Stimulated activated CD4-positive, alpha-beta T cell treated with anti-CD3 and anti-CD28 coated beads, Interleukin-4, amount 100 ng/mL, for 24 hours (primary cell): ENCODE measurements at places on chromosomes 5 and 9.
A peak's percentile ranks its signal among the peaks of the same experiment; 100 is the strongest.

DNA sequence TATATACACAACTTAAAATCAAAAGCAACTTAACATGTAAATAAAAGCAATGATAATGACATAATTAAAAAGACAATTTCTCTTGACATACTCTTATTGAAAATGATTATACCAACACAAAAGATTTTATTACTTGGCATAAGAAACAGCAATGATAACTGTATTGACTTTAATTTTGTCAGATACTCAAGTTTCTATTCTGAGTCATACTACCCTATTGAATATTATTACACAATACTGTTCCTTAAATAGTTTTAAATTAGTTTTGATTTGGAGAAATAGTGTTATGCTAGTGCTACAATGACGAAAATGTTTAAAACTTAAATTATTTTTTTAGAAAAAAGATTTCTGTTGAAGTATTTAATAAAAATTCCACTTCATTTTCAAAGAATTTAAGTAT, 1319.3 kb upstream of the C9orf72 start:
- no peak for DNase-seq

- DNase-seq: no peak
Measured at GRCh38 chr9:90979639-90980038, 178.0 kb downstream of the SYK start.

DNA sequence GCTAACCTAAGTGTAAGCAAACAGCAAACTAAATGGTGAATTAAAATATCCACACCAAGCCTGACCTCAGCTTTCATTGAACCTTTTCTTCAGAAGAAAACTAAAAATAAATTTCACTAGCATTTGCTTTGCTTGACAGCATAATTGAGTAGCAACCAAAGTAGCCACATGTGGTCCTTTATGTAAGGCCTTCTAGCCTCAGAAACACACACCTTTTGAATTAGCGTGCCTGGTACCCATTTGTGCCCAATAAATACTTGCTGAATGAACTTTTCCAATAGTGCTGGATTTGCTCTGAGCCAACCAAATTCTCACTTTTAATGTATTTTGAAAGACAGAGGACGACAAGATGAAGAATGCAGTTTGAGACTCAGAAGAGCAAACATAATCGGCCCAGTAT, 2.1 kb upstream of the NIPBL start:
- no peak for DNase-seq

DNA sequence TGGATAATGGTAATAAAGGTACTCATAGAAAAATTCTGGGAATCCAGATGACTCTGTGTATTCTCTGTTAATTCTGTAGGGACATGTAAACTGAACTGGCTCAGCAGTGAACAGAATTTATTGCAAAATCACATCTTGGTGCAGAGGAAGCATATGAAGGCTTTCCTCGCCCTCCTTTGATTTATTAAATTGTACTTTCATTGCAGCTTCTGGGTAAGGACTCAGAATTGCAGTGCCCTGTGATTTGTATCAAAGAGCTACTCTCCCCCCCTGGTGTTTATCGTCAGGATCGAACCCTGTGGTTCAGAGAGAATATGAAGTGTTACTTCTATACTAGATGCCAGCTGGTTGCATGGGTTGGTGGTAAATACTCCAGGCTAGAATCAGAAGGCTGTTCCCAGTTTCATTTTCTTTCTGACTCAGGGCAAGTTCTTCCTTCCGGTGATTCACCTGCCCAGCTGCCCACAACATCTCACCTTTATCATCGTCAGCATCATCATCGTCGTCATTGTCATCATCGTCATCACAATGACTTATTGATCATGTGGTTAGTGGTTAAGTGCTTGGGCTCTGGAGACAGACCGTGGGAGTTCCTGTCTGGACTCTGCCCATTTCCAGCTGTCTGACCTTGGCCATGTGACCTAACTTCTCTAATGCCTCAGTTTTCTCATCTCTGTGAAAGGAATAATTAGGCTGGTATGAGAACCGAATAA, 238.8 kb downstream of the ARHGAP26 start:
- DNase-seq: peak; percentile 85

DNA sequence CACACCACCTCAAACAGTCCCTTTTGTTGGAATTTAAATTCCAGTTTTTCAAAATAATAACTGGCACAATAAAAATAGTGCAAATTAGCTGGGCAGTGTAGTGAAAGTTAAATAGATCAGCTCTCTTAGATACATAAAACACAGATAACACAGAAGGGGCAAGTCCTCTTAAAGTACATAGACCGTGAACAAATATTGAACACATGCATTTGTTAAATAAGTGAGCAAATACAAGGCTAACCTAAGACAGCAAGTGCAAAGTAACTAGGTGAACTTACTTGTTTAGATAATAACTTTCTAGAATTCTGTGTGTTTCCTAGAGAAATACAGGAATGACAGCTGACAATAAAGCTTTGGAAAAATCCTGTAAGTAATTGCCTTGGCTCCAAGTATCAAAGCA, 280.1 kb downstream of the DOCK8 start:
- DNase-seq: no peak

DNA sequence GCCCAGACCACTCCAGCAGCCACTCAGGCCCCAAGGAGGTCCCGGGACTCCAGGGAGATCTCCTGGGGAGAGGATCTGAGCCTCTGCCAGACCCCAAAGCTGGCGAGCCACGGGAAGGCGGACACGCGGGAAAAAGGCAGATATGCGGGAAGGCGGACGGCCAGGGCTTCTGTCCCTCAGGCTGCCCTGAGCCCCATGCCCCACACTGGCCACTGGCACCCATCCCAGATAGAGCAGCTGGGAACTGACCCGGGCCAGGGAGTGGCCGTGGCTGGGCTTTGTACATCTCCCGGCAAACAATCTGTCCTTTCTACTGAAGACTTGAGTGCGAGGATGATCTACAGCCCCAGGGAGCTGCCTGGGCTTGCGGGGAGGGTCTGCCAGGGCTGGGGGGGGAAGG, 21.1 kb upstream of the NOTCH1 start:
- DNase-seq: no peak

- DNase-seq: no peak
Measured at GRCh38 chr9:105887679-105888078, 193.3 kb downstream of the TMEM38B start.

GRCh38 chr5:6557807-6558575, 74.9 kb downstream of the NSUN2 start:
- no peak for DNase-seq

- DNase-seq: no peak
Measured at GRCh38 chr5:41270423-41271251, 57.3 kb upstream of the C6 start.

- DNase-seq: no peak
Measured at GRCh38 chr9:79255651-79256260, 316.0 kb upstream of the TLE4 start.

- no peak for DNase-seq
Measured at GRCh38 chr9:127084076-127085039, 38.1 kb downstream of the ANGPTL2 start.

DNA sequence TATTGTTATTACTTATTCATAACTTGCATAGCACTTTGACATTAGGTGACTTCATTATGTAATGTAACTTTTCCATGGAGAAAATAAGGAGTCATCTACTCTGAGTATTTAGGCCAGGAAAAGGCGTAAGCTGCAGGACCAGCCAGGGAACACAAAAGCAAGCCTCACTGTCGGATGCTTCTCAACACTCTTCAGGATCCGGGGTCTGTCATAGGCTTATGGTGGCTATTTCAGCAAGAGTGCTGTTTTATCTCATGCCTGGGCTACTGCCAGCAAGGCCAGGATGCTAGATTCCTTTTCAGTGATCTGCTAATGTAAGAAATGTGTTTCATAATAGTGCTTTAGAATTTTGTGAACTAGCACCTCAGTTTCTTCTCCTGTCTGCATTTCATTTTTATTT, 162.4 kb downstream of the CHSY3 start:
- no peak for DNase-seq

DNA sequence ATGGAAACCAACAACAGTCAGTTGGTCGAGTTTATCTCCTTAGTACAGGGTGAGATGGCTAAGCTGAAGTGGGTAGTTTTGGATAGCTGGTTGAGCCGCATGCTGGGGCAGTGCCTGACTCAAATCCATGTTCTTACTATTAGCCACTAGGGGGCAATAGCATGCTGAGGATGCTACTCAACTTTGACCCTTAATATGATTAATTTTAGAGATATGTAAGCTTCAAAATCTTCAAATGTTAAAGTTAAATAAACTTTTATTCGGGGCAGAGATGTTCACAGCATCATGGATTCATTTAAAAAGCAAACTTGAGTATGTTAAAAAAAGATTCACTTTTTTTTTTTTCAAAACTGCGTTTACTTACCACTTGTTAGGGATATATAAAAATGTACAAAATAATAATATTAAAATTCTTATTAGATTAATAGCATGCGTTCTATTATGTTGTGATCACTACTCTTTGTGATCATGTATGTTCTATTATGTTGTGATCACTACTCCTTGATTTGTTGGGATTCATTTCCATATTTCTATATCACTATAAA, 57.0 kb downstream of the C9orf153 start:
- DNase-seq: peak; percentile 29

GRCh38 chr9:87336407-87336806, 161.3 kb upstream of the DAPK1 start:
- DNase-seq: no peak

DNA sequence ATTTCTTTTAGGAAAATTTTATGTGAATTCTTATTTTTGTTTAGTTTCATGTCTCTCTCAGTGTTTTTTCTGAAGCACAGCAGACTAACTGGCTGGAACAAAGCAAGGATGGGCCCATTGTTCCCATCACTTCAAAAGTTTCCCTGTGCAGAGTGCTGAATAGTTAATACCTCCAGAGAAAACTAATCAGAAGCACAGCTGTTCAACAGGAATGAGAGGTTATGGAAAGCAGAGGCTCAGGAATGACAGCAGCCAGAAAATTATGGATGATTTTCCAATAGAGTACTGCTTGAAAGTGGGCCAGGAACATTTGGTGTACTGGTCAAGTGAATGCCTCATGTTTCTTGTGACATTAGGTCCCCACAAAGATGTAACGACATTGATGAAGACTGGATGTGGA, 173.0 kb upstream of the TARS1 start:
- no peak for DNase-seq

- peak; percentile 2 for DNase-seq
Measured at GRCh38 chr5:135317286-135317685, 81.7 kb downstream of the MACROH2A1 start.

DNA sequence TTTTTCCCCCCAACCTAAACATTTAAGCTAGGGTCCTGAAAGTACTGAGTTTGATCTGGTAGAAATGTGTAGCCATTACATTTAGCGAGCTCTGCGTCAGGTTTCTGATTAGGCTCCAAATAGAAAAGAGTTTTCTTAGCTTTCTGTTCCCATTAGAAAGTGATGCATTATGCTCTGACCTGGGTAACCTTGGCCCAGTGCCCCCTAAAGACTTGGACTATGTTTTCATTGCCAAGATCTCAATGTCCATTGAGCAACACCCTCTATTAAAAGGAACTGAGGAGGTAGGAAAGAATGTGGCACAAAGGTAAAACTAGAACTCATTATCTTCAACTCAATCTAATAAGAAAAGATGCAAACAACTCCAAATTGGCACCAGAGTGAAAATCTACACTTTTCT, 358.9 kb upstream of the PCSK5 start:
- no peak for DNase-seq

DNA sequence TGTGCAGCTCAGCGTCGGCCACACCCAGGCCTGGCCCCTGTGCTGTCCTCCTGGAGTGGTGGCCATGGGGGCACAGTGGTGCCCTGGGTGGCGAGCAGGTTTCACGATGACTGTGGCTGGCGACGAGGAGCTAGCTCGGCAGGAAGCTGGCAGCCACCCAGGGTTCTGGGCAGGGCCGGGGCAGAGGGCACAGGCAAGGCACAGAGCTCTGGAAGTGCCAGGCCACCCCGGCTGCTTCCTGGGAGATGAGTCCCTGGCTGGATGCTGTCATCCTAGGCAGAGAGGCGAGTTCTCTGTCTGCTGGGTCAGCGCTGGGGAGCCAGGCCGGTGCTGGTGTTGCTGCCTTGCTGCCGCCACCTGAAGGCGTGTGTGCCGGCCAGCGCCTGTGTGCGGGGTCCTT, 51.7 kb downstream of the RXRA start:
- no peak for DNase-seq

DNA sequence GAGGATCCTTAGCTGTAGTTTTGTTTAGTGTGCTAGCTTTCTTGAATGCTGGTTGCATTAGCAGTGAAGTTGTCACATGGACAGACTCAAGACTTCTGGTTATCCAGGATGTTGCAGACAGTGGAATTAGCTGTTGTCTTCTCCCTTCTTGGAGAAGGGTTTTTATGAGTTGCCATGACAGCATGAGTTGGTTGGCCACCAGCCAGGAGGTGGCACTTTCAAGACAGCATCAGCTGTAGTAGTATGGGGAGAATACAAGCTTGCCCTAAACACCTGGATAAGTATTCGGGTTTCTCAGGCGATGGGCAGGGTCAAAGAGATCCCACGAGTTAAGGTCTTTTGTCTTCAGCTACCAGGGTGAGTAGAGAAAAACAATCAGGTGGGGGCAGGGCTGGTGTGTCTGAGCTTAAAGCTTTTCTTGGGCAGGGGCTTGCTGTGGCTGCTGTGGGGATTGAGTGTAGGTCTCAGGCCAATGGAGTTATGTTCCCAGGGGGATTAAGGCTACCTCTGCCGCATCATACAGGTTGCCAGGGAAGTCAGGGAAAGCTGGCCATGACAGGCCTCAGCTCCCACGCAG, 7.7 kb upstream of the C5orf47 start:
- no peak for DNase-seq

DNA sequence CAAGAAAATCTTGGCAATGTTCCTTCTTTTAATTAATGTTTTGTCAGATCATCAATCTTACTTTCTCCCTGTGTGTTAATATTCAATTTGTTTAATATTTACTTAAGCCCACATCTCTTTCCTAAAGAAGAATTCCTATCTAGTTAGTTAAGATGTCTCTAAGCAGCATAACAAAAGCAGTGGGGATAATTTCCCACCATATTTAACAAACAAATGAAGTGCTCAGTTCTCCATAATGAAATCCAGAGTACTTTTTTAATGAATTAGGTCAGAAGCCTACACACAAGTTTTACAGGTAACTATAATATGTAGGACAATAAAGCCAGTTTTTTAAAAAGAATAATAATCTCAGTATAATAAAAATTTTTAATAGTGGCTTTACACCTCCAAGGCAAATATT, 1918.8 kb downstream of the EFNA5 start:
- DNase-seq: no peak

GRCh38 chr5:32711362-32711680, 200 bp downstream of the NPR3 start:
- no peak for DNase-seq

- no peak for DNase-seq
Measured at GRCh38 chr5:117872798-117873368, 1115.5 kb downstream of the DTWD2 start.

GRCh38 chr5:166340039-166340438, 1951.4 kb upstream of the WWC1 start:
- DNase-seq: no peak

DNA sequence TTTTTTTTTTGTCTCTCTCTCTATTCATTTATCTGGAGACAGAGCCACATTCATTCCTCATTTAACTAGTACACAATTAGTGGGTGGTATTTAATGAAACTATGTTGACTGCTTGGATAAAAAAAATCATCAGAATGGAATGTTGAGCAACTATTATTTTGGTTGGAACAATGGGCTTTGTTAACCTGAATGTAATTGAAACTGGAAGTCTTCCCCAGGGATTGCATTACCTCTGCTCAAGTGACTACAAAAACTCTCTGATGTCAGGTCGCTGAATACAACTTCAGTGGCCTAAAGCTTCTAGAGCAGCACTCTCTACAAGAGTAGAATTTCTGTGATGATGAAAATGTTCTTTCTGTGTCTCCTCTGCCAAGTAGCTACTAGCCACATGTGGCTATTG, 295.8 kb downstream of the DEPDC1B start:
- DNase-seq: no peak
